Cardiac muscle cell (in vitro differentiated cells and primary cell): ENCODE measurements at places on chromosomes 4 and X.
A peak's percentile ranks its signal among the peaks of the same experiment; 100 is the strongest.

- no peak for DNase-seq
Measured at GRCh38 chr4:146488495-146489174, 33.1 kb downstream of the SLC10A7 start.

- DNase-seq: no peak
Measured at GRCh38 chrX:108312011-108312410, 126.2 kb downstream of the COL4A6 start.

DNA sequence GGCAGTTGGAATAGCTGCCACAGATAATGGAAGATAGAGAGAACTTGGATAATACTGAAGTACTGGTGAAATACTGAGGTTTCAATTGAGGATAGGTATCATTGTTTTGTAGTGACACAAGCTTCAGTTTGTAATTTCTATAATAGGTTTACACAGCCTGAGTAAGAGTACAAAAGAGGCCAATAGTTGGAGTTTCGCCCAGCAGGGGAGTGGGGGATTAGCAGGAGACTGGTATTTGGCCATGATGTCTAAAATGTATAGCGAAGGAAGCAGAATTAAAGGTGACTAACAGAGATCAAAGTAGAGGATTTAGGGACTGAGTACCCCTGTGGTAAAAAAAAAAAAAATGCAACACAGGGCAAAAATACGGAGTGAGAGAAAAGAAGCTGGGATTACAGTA, 129.5 kb downstream of the KCTD8 start:
- no peak for DNase-seq

DNA sequence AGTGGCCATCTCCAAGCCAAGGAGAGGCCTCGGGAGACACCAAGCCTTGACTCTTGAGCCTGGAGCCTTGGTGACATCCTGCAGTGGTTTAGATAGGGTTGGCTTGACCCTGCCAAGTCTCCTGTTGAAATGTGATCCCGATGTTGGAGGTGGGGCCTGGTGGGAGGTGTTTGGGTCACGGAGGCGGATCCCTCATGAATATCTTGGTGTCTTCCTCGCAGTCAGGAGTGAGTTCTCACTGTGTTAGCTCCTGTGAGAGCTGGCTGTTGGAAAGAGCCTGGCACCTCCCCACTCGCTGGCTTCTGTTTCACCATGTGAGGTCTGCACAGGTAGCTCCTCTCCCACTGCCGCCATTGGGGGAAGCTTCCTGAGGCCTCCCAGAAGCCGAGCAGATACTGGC, 38.8 kb downstream of the ADRA2C start:
- no peak for DNase-seq

- DNase-seq: no peak
Measured at GRCh38 chr4:83247415-83248357, 36.9 kb downstream of the COQ2 start.

DNA sequence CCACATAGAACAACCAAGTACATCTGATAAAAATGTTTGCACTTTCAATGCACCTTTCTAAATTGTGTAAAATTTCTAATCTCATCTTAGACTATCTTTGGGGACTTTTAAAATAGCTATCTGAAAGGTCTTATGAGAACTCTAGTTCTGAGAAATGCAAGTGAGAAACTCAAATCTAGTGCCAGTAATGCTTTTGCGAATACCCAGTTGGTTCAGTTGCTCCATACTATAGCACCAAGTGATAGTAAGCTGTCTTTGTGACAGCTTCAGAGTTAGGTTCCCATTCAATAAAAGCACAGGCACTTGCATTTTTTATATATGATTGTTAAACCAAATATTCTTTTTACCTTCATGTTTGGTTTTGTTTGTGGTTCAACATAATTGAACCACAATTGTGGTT, 4.5 kb upstream of the ITM2A start:
- DNase-seq: no peak

GRCh38 chrX:135384161-135384836, 37.4 kb upstream of the SMIM10L2A start:
- DNase-seq: no peak

- DNase-seq: no peak
Measured at GRCh38 chr4:9735515-9735914, 45.9 kb upstream of the DRD5 start.

- DNase-seq: no peak
Measured at GRCh38 chrX:122565952-122566351, 618.1 kb upstream of the GRIA3 start.

GRCh38 chr4:2526559-2526958, 9.9 kb upstream of the FAM193A start:
- no peak for DNase-seq

GRCh38 chrX:66677430-66677829, 38.6 kb upstream of the EDA2R start:
- no peak for DNase-seq

DNA sequence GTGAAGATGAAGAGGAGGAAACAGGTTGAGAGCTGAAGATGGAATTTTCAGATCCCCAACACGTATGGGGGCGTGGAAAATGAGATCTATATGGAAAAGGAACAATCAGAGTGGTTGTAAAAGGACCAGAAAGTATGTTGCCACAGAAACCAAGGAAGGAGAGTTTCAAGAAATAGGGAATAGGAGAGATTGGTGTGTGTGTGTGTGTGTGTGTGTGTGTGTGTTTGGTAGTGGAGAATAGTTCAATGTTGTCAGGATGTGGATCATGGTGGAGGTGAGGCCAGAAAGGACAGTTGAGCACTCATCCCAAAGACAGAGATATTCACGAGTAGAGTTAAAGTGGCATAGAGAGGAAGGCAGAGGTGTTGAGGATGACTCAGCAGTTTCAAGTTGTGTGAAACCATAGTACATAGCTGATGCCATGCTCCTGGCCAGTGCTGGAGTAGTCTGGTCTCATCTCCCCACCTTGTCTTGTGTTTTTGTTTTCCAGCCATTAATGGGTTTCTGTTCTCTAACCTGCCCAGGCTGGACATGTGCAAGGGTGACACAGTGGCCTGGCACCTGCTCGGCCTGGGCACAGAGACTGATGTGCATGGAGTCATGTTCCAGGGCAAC, 36.1 kb downstream of the HEPH start:
- no peak for DNase-seq

- no peak for DNase-seq
Measured at GRCh38 chr4:84583876-84584380, 1.0 kb downstream of the CDS1 start.

- no peak for DNase-seq
Measured at GRCh38 chrX:111435469-111435868, 23.5 kb upstream of the DCX start.

GRCh38 chr4:45453258-45453853, 670.5 kb downstream of the GABRG1 start:
- peak; percentile 73 for DNase-seq

DNA sequence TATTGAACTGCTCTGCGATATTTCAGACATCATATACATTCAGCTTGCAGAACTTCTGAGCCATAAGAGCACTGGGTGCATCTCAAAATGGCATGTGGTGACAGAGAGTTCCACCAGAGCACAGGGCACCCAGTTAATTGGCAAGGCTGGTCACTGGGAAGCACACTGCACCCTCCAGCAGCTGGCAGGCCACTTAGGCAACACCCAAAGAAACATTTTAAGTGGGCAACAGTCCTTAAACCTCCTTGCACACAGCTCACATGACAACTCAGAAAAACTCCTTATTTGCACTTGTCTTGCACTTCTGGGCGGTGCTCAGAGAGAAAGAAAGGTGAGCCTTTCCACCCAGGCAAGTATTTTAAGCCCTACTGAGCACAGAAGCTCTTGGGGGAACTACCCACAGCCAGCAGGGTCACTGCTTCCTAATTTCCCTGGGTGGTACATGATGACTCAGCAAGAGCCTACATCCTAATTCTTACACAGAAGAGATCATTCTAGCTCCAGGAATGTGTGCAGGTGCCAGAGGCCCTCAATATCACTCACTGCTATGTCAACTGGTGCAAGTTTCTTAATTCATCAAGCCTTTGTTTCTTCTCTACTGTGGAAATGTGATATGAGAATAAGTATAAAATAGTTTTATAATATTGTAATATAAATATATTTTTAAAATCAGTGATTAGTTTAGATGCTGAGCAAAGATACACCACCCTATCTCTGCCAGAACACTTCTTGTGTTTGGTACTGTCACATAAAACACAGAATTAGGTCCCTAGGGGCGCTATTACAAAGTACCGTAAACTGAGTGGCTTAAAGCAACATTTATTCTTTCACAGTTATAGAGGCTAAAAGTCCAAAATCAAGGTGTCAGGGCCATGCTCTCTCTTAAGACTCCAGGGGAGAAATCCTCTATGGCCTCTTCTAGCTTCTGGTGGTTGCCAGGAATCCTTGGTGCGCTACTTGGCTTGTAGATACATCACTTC, 155.1 kb upstream of the PPARGC1A start:
- no peak for DNase-seq

DNA sequence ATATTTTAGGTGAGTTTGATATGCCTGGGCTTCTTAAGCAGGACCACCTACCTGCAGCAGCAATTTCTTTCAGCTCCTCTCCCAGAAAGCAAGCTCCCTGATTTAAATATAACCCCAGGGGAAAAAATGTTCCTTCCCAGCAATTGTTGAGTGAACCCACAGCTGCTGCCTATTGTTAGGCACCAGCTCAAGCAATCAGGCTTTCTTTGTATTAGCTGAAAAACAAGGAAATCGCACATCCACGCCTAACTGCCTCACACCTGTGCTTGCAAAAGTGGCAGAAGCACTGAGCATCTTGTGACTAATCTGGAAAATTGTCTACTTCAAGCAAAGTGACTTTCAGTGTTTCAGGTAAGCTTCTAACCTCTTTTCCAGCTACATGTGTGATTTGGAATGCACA, 432.2 kb downstream of the SMARCA1 start:
- no peak for DNase-seq

GRCh38 chr4:149870008-149870407, 54.4 kb upstream of the IQCM start:
- no peak for DNase-seq

GRCh38 chr4:33577791-33578190, 2666.5 kb downstream of the ARAP2 start:
- DNase-seq: no peak

- DNase-seq: no peak
Measured at GRCh38 chr4:82381661-82382296, 8.0 kb upstream of the HNRNPD start.

DNA sequence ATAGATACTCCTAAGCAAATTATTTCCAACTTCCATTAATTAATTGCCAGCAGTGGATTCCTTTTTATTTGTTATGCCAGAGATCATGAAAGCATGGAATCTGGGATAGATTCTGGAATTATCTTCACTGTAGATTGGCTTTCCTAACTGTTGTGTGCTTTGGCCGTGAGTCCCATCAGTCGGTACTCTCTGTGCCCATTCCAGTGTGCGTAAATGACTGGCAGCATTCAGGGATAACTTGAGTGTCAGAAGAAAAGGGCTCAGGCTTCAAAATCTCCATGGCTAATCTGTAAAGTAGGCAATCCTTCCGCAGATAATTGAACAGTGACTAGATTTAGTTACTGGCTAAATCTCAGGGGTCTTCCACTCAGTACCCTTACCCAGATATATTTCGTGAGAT, 76.8 kb upstream of the TMEM164 start:
- no peak for DNase-seq

DNA sequence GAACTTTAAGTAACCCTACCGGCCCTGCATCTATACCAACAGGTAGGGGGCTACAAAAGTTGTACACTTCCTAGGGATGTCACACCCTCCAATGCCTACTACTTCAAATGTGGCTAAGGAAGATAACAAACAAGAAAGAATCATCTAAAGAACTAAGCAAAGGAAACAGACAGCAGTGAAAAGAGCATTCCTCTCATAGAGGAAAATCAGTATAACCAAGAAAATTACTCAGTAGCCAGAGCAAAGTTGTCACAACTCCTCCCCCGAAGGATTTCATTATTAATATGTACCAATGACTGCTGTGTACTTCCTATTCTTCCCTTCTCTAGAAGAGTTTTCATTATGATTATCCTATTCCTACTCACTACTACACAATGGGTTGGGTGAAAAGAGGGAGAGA, 12.6 kb downstream of the ANKRD17 start:
- DNase-seq: no peak

GRCh38 chr4:152114562-152114961, 353.8 kb upstream of the GATB start:
- no peak for DNase-seq

DNA sequence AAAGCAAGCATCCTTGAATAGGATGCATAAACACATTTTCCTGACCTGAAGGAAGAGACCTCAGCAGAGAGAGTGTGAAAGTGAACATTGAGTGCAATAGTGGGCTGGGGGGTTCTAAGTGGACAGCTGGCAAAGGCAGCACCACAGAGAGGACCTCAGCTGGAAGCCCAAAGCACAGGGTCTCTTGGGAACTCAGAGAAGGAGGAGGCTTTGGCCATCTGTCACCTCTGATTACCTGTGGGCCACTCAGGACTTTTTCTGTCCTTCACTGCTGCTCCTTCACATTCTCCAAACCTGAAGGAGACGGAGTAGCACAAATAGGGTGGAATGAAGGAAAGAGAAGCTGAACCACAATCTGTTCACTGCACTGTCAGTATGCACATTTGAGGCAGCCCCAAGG, 37.9 kb upstream of the FAT4 start:
- no peak for DNase-seq

DNA sequence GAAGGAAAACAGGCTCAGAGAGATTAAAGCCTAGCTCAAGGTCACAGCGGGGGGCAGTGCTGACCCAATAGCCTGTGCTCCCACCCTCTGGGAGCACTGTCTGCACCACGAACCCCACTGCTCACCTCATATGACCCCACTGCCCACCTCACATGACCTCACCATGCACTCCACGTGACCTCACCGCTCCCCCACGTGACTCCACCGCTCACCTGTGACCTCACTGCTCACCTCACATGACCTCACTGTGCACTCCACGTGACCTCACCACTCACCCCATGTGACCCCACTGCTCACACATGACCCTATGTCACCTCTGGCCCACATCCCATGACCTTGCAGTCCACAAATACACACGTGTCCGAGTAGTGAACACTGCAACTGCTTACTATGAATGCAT, 55.4 kb downstream of the ACOX3 start:
- no peak for DNase-seq

- DNase-seq: no peak
Measured at GRCh38 chr4:130110770-130111169, 1014.8 kb downstream of the C4orf33 start.

GRCh38 chrX:11100281-11101035, 10.7 kb upstream of the HCCS start:
- peak; percentile 70 for DNase-seq

DNA sequence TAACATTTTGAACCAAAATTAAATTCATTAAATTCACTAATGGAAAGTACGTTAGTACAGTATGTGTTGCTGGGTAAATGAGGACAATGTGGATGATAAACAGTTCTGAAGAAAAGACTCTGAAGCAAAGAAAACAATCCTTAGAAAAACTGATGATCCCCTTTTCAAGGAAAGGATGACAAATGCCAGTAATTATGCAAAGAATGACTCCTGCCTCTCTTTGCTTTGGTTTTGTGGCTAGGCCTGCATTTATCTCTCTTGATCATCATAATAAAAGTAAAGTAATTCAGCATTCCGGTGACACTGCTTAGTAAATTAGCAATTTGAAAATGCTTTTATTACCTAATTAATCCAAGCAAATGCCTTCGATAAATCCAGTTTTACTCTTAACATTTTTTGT, 652.2 kb upstream of the DIPK2B start:
- DNase-seq: no peak
